ENCODE measurements at places on chromosomes 7 and 10. TPM values are rescaled to one million over a fixed set of nuclear protein-coding genes. Genes with fewer than 3 reads are reported as not detected.

The NXPH1 gene
- total RNA-seq: not detected

The CYP3A7 gene
- not detected for total RNA-seq

The TMEM176A gene
- total RNA-seq: not detected

The AKR1D1 gene
- total RNA-seq: not detected
